ENCODE measurements at places on chromosomes 11 and 22.

- H3K4me1 ChIP-seq = peaks cover 27% of the 10 kb centered on the region
- no peaks in the 10 kb centered on the region for H3K36me3 ChIP-seq
- H3K4me3 ChIP-seq = peak overlapping the region; percentile 30
- H3K27ac ChIP-seq = no peak overlapping the region
Observed at GRCh38 chr11:9005087-9005486, 1.3 kb upstream of the NRIP3 start.

DNA sequence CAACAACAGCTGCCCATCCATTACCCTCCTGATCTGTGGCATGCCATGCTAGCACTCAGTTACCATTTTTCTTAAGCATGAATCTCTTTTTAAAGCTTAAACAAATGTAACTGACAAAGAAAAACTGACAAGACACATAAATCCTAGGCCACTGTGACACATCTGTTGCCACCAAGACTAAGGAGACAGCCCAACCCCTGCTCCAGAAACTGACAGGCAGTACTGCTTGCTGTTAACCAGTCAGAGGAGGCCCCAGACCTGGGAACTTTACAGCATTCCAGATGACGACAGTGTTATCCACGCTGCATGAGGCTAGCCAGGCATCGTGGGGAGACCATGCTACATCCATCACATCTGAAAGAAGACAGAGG, 33.8 kb downstream of the HIRA start:
- H3K36me3 ChIP-seq = peaks cover 19% of the 10 kb centered on the region
- no peak for DNase-seq

DNA sequence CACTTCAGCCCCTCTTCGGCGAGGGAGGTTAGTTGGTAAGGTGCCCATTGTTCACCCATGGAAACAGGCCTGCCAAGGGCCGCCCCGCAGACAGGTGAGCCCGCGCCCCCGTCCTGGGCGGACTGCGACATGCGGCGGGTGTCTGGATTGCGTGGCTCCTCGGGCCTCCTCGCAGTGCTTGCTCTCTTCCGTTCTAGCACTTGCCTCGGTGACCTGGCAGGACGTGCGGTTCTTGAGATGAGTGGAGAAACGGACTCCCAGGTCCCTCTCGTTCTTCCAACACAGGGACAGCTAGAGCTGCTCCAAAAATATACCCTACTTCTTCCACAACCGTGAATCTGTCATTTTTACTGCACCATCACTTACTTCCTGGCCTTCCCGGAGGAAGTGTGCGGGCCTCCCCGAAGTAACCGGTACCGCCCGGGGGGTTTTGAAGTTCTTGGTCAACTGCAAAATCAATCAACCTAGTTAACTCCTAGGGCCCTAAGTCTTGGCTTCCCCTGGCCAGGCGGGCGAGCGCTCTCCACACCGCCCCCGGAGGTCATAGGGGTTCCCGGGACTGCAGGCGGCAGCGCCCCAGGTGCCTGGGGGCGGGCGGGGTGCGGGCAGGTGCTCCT, 745 bp upstream of the ZBTB44 start:
- peak overlapping the region; percentile 90 for H3K4me3 ChIP-seq
- peak overlapping the region; percentile 97 for H3K27ac ChIP-seq
- H3K4me1 ChIP-seq = peaks cover 30% of the 10 kb centered on the region
- H3K36me3 ChIP-seq = no peaks in the 10 kb centered on the region
- no peaks in the 10 kb centered on the region for H3K27me3 ChIP-seq

DNA sequence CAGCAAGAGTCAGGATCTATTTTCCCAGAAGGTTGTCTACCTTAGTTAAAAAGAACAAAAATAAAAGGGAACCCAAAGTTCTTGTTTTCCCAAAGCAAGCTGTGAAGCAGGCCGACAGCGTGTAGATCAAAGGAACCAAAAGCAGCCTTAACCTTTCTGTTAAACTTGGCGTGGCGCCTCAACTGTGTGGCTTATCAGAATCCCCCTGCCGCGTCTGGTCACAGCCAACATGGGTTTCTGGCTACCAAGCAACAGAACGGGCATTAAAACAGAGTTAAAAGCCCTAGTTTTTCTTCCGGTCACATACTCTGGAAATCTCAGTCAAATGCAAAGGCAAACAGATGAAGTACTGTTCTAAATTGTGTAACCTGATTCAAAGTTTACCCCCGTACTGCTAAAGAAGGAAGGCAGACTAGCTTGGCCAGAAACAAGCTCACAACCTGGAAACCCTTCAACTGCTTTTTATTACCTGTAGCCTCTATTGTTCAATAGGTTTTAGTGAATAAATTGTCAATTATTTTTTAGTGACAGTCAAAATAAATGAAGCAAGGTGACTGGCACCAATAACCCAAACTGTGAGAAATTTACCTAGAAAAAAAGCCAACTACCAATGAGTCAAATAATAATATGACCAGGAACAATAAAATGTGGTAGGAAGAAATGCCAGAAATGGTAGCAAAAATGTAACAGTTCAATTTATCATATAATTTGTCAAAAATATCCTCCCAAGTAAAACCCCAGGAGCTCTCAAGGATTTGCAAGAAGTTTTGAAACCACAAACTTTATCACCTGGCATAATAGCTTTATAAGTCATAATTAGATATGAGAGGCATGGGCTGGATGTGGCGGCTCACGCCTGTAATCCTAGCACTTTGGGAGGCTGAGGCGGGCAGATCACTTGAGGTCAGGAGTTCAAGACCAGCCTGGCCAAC, 21.4 kb downstream of the CHKA start:
- H3K36me3 ChIP-seq = no peaks in the 10 kb centered on the region
- no peak overlapping the region for H3K27ac ChIP-seq
- no peak overlapping the region for H3K4me3 ChIP-seq
- peaks cover 12% of the 10 kb centered on the region for H3K4me1 ChIP-seq
- peak; percentile 31 for DNase-seq

DNA sequence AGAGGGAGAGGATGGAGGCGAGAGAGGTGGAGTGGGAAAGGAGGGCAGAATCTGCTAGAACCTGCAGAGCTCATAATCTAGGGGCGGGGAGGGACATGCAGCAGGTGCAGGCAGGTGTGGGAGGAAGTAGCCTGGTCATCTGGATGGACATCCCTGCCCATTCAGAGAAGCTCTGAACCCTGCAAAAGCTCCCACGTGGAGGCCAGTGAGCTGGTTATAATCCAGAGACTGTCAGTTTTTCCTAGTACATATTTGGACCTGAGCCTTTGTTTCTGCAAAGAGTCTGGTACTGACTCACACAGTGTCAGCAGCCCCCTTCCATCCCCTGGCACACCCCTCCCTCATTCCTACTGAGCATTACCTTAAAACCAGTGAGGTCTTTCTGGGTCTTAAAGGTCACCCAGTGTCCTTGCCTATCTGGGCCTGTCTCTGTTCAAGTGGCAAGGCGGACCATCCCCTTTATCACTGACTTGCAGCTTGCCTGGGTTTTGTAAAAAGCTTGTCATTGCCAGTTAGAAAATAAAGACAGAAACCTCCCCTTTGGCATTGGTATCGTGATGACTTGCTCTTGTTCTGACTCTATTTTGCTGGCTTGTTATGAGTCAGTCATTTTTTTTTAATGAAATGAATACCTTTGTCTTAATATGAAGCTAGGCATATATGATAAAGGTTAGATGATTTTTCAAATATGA, 26.1 kb downstream of the PTPRJ start:
- H3K4me3 ChIP-seq = peak overlapping the region; percentile 60
- peaks cover 4% of the 10 kb centered on the region for H3K36me3 ChIP-seq
- H3K27ac ChIP-seq = peak overlapping the region; percentile 97
- H3K27me3 ChIP-seq = no peaks in the 10 kb centered on the region
- DNase-seq = peak; percentile 75

- no peaks in the 10 kb centered on the region for H3K36me3 ChIP-seq
- H3K27me3 ChIP-seq = no peaks in the 10 kb centered on the region
- H3K27ac ChIP-seq = no peak overlapping the region
- H3K4me3 ChIP-seq = no peak overlapping the region
- DNase-seq = no peak
Observed at GRCh38 chr11:15730995-15731385, 616.3 kb downstream of the INSC start.

Data from activated CD4-positive, alpha-beta memory T cell treated with anti-CD3 and anti-CD28 coated beads for 36 hours (primary cell).